ENCODE measurements at places on chromosomes 13 and 19.

DNA sequence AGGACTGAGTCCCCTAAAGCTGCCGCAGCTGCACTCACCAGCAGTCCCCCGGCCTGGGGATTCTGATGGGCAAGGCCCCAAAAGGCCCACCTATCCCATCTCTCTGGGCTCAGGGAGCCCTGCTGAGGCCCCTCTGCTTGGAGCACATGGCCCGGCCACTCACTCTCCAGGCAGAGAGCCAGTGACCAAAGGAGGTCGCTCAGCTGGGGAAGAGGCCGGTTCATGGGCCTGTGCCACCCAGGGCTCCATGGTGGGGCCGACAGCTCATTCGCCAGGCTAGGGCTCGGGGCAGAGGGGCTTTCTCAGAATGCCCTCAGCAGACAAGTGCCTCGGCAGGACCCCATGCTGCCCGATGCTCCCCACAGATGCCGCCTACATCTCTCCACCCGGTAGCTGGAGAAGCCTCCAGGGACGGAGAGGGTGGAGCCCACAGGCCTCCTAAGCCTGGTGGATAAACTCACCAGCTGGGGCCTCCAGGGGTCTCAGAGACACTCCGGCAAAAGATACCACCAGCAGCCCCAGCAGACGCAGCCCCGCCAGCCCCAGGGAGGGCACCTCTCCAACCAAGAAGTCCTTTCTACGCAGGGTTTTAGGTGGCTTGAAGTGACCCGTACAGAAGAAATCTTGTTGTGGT is 54.4 kb downstream of the MLLT1 start:
- DNase-seq = no peak

DNA sequence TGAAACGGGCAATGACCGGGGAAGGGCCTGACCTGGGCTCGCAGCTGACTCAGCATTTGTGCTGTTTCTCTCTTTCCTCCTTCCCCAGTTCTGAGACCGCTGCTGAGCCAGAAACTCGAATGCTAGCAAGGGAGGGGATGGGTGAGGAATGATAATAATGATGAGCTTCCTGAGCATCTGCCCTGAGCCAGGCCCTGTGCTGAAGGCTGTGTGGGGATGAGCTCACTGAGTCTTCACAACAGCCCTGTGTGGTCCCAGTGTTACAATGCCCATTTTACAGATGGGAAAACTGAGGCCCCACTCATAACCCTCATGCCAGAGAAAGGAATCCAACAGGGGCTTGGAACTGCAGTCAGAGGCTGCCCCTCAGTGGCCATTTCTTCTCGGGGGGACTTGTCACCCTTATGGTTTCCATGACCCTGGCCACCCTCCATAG is 8.1 kb downstream of the SULT2B1 start:
- no peak for DNase-seq

- no peak for DNase-seq
These were observed 13.7 kb upstream of the SOX1 start for GRCh38 chr13:112053167-112053743.

DNA sequence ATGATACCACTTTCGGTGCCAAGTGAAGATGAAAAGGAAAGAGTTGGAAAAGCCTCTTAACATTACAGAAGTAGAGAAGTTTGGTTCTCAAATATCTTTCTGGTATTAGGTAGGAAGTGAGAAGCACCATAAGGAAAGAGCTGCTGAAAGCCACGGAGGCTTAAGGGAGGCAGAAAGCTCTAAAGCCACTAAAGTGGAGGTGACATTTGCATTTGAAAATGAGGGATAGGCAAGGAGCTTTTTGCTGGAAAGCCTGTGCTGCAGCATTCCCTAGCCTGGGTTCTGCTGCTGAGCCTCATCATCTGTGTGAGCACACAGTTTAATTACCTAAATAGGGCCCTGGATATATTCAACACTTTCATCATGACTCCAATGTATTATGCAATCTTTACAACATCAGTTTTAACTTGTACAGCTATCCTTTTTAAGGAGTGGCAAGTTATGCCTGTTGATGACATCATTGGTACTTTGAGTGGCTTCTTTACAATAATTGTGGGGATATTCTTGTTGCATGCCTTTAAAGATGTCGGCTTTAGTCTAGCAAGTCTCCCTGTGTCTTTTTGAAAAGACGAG is 315.4 kb downstream of the RBM26 start:
- DNase-seq = no peak

DNA sequence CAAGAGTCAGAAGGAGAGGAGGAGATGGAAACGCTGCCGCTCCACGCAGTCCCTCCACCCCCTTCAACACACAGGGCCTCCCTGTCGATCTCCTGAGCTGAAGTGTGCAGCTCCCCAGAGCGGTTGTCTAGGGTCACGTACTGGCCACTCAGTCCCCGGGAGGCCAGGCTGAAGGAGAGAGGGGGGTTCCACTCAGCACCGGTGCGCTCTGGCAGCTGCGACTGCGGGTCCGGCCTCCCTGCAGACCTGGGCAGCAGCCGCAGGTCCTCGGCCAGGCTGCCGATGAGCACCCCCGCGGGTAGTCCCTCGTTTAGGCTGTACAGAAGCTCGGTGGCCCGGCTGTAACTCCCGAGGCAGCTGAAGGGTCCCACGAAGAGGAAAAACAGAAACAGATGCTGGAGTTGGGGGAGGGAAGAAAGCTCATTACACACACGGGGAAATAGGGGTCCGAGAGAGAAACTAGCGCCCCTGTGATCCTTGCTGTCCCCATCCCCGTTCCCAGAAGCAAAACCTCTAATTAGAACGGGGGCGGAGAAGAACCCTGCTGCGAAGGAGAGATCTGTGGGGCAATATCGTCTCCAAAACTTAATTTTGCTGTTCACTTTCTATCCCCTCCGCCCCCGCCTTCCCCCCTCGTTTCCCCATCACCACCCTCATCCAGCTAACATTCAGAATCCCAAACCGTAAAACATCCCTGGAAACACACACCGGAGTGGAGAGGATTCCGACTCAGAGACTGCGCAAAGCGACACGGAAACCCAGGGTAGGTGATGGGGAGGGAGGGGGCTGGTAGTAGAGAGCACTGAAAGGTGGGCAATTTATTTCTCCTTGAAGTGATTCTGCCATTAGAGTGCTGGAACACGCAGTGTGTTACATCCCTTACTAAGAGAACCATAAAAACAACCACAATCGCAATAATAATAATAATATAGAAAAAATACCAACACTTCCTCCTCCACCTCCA is 1.8 kb downstream of the PCDH20 start:
- DNase-seq = no peak

- DNase-seq = no peak
These were observed 68.3 kb downstream of the FNDC3A start for GRCh38 chr13:49044008-49044407.

GRCh38 chr19:44728178-44728577 is 20.3 kb upstream of the BCL3 start:
- DNase-seq = no peak

- DNase-seq = no peak
These were observed 82.9 kb upstream of the AKAP11 start for GRCh38 chr13:42189061-42189460.

GRCh38 chr13:75675421-75675820 is 39.3 kb downstream of the LMO7 start:
- DNase-seq = no peak

GRCh38 chr19:572743-573518 is 535 bp downstream of the BSG start:
- peak; percentile 37 for DNase-seq

DNA sequence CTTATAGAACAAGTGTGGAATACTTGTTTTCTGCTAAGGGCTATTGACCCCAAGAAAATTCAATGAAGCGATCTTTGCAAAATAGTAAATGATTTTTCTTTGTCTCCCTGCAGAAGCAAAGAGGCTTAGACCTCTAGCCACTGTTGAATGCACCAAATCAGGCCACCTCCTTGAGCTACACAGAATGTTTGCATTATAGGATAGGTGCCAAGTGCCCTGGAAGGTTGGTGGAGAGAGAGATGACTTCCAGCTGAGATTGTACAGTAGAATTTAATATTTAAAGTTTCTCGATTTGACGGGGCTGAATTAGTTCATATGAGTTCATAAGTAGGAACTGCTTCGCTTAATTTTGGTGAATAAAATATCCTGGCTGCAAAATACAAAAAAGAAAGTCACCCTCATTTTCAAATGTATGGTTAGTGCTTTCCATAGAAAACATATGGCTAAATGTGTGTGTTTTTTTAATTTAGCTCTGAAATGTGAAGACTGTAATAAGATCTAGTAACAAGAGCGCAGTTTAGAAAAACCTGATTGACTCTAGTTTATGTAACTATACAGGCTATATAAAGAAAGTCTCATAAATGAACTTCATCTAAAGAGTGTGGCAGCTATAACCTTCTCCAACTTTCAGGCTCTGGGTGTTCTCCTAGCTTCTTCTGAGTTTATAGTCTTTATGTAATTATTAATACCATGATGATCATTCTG is 41.6 kb downstream of the LRCH1 start:
- DNase-seq = no peak

DNA sequence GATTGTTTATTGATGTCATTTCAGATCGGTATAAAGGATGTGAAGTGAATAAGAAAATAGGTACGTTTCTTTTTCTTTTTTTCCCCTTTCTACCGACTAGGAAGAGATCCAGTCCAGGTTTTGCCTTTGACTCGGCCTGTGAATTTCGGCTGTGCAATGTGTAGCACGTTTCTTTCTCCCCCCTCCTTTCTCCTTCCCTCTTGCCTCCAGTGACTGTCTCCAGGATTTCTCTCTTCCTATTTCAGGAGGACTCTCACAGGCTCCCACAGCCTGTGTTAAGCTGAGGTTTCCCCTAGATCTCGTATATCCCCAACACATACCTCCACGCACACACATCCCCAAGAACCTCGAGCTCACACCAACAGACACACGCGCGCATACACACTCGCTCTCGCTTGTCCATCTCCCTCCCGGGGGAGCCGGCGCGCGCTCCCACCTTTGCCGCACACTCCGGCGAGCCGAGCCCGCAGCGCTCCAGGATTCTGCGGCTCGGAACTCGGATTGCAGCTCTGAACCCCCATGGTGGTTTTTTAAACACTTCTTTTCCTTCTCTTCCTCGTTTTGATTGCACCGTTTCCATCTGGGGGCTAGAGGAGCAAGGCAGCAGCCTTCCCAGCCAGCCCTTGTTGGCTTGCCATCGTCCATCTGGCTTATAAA is at the start of gene GPC6:
GPC6 (plus strand) TSS at position 185 of the 657 bp plus-strand sequence.
- no peak for DNase-seq

GRCh38 chr19:48959341-48960239 is 4.9 kb downstream of the BAX start:
- DNase-seq = peak; percentile 63

DNA sequence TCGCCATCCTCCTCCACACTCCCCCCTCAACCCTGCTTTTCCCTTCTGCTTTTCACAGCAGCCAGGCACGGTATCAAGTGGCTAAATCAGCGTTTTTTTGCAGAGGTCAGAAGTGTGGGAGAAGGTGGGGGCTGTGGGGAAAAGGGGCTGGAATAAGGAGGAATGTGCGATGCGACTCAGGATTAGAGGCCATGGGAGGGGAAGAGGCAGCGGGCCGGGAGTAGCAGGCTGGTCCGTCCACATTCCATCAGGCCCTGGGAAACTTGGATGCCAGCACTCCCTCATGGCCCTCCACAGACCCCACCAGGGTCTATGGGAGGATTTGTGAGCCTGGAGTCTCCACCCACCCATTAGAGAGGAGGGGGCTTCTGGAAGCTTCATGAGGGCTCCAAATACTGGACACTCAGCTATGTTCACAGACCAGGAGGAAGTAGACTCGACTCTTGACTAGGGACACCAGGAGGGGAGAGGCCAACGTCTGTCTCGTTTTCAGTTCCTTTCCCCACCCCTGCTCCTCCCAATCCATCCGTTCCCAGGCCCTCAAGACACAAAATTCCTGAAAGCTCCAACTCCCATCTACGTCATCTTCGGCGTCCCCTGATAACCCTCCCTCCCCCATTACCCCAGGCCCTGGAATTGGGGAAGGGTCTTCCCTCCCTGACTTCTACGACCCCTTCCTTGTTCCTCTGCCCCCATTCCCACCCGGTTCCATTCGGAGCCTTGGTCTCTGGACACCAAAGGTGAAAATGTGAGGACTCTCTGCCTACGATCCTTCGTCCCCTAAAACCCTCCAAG is 3.3 kb upstream of the KCNC3 start:
- no peak for DNase-seq

DNA sequence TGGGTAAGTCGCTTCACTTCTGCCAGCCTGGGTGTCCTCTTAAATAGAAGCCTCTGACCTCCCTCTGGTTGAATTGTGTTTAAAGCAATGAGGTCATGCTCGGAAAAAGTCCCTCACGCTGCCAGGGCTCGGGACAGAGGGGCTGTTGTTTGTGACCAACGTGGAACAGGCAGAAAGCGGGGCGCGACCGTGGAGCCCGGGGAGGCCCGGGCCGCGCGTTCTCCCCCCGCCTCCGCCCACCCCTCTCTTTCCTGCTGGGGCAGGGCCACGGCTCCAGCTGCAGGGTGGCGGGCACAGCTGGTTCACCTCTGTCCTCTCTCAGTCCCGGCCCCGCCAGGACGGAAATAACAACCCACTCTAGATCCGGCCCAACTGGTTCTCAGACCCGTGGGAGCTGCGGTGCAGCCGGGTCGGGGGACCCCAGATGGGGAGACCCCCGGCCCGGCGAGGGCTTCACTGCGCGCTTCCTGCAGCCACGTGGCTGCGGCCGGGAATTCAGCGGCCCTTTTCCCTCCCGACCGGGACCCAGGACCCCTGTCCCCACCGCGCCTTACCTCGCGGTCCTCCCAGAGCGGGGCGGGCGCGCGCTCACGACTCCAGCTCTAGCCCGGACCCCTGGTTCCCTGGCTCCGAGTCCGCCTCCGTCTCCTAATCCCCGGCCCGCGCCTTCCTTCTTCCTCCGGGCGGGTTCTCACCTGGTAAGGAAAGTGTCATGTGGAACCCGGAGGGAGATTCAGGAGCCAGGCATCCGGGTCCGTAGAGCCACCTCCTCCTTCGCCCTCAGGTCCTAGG is 1.9 kb downstream of the CDC42EP5 start:
- DNase-seq = no peak

GRCh38 chr19:1650650-1651567 is 1.5 kb downstream of the TCF3 start:
- DNase-seq = peak; percentile 73

GRCh38 chr19:56270676-56271075 is 1.9 kb upstream of the EDDM13 start:
- no peak for DNase-seq

- DNase-seq = no peak
These were observed 247.0 kb upstream of the NBEA start for GRCh38 chr13:34695063-34695462.

DNA sequence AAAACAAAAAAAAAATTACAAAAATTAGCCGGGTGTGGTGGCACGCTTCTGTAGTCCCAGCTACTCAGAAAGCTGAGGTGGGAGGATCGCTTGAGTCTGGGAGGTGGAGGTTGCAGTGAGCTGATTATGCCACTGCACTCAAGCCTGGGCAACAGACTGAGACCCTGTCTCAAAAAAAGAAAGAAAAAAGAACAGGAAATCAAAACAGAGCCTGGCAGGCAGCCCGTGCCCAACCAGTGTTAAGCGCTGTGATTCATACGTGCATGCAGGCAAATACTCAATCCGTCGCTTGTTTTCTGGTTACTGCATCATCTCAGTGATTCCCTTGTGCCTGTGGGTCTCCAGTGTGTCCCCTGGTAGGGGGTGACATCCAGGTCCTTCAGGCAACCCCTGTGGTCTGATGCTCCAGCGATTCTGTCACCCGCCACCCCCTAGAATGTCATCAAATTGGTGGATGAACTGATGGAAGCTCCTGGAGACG is 18.1 kb downstream of the DDX39A start:
- DNase-seq = no peak

GRCh38 chr19:50516964-50517703 is 3.4 kb upstream of the ASPDH start:
- no peak for DNase-seq

GRCh38 chr19:49786376-49786820 is 19.6 kb downstream of the AP2A1 start:
- no peak for DNase-seq
